ENCODE measurements at places on chromosomes 6 and 20. TPM values are rescaled to one million over a fixed set of nuclear protein-coding genes. Genes with fewer than 3 reads are reported as not detected.

Gene HLA-DRB5
- 0.33 TPM for total RNA-seq

Gene DOK5
- total RNA-seq, result 4.3 TPM

Gene SLA2
- 44.1 TPM for total RNA-seq

Gene TFAP2A
- total RNA-seq, result not detected

Gene RTEL1
- 33.6 TPM for total RNA-seq

Gene TNXB
- total RNA-seq, result 2.9 TPM

Gene TPD52L1
- 5.6 TPM for total RNA-seq

Gene NFKBIL1
- total RNA-seq, result 20.6 TPM

Gene TSHZ2
- total RNA-seq, result 37.8 TPM

DNA sequence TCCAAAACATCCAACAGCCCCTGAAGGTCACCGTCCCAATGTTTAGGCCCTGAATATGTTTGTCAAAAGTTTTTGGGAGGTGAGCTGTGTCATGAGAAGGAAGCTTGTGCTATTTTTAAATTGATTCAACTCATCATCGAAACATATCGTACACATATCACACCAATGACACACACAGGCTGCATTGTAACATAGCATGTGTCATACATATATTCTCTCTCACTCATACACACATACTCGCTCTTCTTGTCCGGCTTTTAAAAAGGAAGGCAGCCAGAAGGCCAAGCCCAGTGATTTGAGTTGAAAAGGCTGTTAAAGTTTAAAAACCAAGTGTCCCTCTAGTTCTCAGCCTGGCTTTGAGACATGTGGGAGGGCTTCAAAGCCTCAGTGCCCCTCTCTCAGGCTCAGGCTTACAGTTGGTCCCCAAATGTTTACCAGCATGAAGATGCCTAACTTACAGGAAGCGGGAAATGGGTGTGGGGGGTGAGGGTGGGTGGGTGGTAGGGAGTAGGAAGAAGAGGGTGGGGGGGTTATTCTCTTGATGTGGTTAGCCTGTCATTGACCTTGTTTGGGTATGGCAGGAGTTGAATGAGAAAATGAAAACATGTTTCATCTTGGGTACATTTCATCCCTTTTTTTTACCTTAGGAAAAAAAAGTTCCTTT, 3.3 kb upstream of the PRDM1 start:
- H3K27ac ChIP-seq, result no peak overlapping the region
- peak; percentile 26 for DNase-seq
- no peaks in the 10 kb centered on the region for H3K36me3 ChIP-seq
- H3K4me1 ChIP-seq, result peaks cover 48% of the 10 kb centered on the region
- H3K27me3 ChIP-seq, result peaks cover 21% of the 10 kb centered on the region

DNA sequence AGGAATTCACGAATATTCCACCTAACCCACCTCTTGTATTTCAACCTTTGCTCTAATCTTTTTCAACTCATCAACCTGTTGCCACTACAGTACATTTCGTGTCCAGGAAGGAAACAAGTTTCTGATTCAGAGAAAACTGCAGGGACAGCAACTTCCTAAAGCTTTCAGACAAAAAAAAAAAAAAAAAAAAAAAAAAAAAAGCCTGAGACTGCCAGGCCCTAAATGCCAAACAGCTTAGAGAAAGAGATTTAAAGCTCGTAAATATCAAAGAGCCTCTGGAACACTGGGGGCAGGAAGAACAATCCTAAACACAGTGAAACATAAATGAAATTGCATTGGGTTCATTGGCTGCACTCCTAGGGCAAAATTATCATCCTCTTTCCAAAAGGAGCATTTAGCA, 411.2 kb upstream of the SPTLC3 start:
- H3K36me3 ChIP-seq, result no peaks in the 10 kb centered on the region
- no peak overlapping the region for H3K27ac ChIP-seq
- H3K4me1 ChIP-seq, result no peaks in the 10 kb centered on the region

DNA sequence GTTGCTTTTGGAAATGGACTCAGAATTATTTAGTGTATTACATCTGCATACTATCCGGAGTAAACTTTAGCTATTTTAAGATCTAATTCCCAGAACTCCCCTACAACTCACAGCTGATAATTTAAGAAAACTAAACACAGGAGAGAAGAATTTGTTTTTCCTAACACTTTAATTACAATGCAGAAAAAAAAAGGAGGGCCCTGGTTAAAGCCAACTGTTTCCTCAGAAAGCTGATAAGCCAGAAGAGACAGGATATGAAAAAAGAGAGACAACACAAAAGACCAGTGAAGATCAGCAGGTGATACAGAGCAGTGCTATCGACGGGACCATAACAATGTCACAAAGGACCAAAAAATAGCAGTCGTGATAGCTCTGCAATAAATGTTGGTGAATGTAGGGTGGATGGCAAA, 5.8 kb downstream of the IFNGR1 start:
- H3K27ac ChIP-seq, result no peak overlapping the region
- no peak for DNase-seq
- no peaks in the 10 kb centered on the region for H3K27me3 ChIP-seq

GRCh38 chr6:43402820-43403219, 24.5 kb upstream of the ABCC10 start:
- DNase-seq, result no peak
- H3K36me3 ChIP-seq, result no peaks in the 10 kb centered on the region
- peaks cover 2% of the 10 kb centered on the region for H3K27me3 ChIP-seq
- H3K27ac ChIP-seq, result no peak overlapping the region
- H3K4me1 ChIP-seq, result peaks cover under 1% of the 10 kb centered on the region

GRCh38 chr6:36627801-36628246, 33.7 kb downstream of the SRSF3 start:
- no peaks in the 10 kb centered on the region for H3K27me3 ChIP-seq
- H3K4me1 ChIP-seq, result peaks cover 12% of the 10 kb centered on the region
- no peaks in the 10 kb centered on the region for H3K36me3 ChIP-seq
- DNase-seq, result no peak

DNA sequence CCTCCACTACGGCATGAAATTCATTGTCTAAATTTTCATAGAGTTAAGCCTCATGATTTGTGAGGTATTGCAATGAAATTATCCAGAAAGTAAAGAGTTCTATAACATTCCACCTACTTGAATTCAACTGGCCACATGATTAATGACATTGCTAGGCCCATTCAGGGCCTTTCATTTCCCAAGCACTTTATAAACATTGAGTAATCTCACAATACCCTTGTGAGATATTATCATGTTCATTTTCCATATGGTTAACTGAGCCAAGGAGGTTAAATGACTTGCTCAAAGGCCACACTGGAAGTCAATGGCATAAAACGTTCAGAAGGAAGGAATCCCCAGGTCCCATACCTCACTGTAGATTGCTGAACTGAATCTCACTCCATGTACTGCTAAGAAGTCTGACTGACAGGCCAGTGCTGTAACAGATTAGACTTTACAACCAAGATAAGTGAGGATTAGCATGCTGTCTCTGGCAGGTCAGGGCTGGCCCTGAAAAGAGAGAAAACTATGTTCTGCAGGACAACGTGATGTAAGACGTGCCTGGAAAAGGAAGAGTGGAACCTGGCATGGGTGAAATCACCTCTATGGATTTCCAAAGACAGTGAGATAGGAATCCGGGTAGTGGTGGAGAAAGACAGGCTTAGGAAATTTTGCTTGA, 75.9 kb upstream of the SPACA1 start:
- DNase-seq, result no peak
- no peaks in the 10 kb centered on the region for H3K36me3 ChIP-seq
- H3K27me3 ChIP-seq, result peaks cover 4% of the 10 kb centered on the region
- H3K27ac ChIP-seq, result no peak overlapping the region
- no peak overlapping the region for H3K4me3 ChIP-seq
- no peaks in the 10 kb centered on the region for H3K4me1 ChIP-seq

- peak overlapping the region; percentile 98 for H3K27ac ChIP-seq
- H3K27me3 ChIP-seq, result no peaks in the 10 kb centered on the region
- peaks cover 41% of the 10 kb centered on the region for H3K4me1 ChIP-seq
- no peaks in the 10 kb centered on the region for H3K36me3 ChIP-seq
- no peak for DNase-seq
These were observed 22.2 kb downstream of the HLA-A start for GRCh38 chr6:29964518-29964886.

DNA sequence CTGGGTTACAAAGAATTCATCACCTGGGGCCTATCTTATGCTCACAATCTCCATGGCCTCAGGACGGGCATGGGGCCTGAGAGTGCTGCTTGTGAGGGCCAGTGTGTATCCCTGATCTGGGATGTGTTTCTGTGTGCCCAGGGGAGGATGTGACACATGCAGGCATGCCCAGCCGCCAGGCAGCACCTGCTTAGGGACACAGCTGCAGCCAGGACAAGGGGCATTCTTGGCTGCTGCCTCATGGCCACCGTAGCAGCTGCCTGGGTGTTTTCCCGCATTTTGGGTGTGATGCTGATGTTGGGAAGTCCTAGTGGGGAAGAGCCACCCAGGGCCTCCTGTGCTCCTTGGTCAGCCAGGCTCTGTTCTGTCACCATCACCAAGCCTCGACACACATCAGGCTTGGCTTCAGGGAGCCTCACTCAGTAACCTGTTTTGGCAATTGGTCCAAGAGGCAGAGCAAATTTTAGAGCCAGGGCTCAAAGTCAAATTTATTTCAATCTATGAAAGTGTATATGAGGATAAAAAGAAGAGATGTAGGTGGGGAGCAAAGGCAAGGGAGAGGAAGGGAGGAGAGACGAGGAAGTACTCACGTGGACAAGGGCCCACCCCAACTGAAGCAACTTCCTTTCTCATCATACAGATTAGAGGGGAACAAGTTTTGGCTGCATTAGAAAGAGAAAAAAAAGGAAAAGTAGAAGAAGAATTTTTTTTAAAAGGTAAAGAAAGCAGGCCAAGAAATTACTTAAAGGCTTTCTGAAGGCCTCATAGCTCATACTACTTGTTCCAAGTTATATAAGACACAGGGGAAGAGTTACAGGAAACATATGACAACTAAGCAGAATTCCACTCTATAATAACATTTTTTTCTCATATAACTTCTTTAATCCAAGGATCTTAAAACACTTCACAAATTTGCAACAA, 269.9 kb upstream of the SUPT3H start:
- H3K27ac ChIP-seq, result no peak overlapping the region
- no peak for DNase-seq
- no peak overlapping the region for H3K4me3 ChIP-seq
- H3K4me1 ChIP-seq, result peaks cover 25% of the 10 kb centered on the region
- H3K27me3 ChIP-seq, result no peaks in the 10 kb centered on the region

DNA sequence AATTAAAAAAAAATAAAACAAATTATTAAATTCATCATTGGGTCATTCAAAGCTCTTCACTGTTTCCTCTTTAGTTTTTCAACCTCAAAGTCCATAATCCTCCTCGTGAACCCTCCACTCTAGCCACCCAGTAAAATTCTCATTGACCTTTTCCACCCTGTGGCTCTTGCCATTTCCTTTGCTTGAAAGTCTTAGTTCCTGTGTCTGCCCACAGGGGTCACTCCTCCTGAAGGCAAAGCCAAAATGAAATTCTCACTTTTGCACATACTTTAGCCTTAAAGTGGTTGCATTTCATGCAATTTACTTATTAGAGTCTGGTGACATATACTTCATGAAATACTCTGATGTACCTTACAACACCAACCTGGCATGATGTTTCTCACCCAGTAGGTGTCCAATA, 263.7 kb downstream of the BMP2 start:
- H3K36me3 ChIP-seq, result no peaks in the 10 kb centered on the region
- DNase-seq, result no peak
- no peak overlapping the region for H3K27ac ChIP-seq
- H3K4me1 ChIP-seq, result no peaks in the 10 kb centered on the region
- no peak overlapping the region for H3K4me3 ChIP-seq

- no peaks in the 10 kb centered on the region for H3K27me3 ChIP-seq
- no peak for DNase-seq
- H3K27ac ChIP-seq, result peak overlapping the region; percentile 86
- H3K36me3 ChIP-seq, result peaks cover 37% of the 10 kb centered on the region
- H3K4me3 ChIP-seq, result peak overlapping the region; percentile 50
These were observed 42.3 kb downstream of the GNAS start for GRCh38 chr20:58894652-58895447.

GRCh38 chr6:111250791-111251354, 163.6 kb downstream of the SLC16A10 start:
- no peak for DNase-seq
- no peaks in the 10 kb centered on the region for H3K27me3 ChIP-seq
- no peaks in the 10 kb centered on the region for H3K36me3 ChIP-seq
- H3K4me1 ChIP-seq, result no peaks in the 10 kb centered on the region

DNA sequence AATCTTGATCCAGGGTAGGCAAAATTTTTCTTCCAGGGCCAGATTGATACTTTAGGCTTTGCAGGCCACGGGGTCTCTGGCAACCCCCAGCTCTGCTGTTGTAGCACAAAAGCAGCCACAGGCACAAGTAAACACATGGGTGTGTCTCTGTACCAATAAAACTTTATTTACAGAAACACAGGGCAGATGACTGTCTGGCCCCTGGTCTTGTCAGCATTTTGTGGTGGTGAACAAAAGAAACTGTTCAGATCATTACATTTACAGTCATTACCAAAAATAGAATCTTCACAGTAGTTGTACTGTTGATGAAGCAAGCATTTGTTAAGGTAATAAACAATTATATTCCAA, 45.0 kb upstream of the KIF25 start:
- H3K27ac ChIP-seq, result no peak overlapping the region
- H3K36me3 ChIP-seq, result peaks cover 2% of the 10 kb centered on the region
- no peak overlapping the region for H3K4me3 ChIP-seq

DNA sequence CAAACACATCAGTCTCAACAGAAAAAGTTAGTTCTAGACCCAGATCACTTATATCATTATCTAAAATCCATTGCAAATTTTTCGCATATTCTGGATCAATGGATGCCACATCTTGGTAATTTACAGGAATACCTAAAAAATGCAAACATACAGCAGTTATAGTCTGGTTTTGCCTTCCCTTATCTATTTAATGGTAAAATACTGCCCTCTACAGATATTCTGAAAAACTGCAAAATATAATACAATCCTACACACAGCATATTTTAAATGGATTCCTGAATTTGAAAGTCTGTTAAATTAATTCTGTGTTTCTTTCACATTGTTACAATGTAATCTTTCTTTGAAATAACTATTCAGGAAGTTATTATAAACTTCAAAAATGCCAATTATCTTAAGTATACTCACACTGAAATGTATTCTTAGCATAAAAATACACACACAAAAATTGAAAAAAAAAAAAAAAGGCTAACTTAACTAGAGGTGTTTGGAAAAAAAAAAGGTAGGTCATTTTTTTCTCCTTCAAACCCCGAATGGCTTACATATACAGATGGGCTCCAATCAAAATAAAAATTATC, 88.4 kb downstream of the HACE1 start:
- H3K27ac ChIP-seq, result no peak overlapping the region
- no peaks in the 10 kb centered on the region for H3K27me3 ChIP-seq
- no peak for DNase-seq
- no peaks in the 10 kb centered on the region for H3K4me1 ChIP-seq

DNA sequence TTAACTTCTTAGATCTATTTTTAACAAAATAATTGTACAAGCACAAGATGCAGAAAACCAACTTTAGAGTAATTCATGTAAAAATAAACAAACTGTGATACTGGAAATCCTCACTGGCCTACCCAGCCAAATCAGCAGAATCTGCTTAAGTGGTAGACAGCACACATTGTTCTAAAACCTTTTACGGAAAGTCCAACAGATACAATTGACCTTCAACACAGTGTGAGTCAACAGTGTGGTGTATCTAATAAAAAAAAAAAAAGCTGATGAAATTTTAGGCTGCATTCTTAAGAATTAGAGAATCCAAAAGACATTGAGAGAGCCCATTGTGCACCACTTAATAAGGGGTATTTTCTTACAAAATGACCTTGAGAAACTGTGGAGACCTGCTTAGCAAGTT, 174.5 kb downstream of the COL21A1 start:
- H3K27ac ChIP-seq, result no peak overlapping the region
- no peaks in the 10 kb centered on the region for H3K27me3 ChIP-seq
- no peak overlapping the region for H3K4me3 ChIP-seq
- H3K36me3 ChIP-seq, result no peaks in the 10 kb centered on the region
- no peak for DNase-seq
- H3K4me1 ChIP-seq, result no peaks in the 10 kb centered on the region

Measured in activated naive CD4-positive, alpha-beta T cell treated with anti-CD3 and anti-CD28 coated beads for 36 hours (primary cell).